Natural killer cell (primary cell): ENCODE measurements at places on chromosomes 1 and 21.

- no peak for DNase-seq
Measured at GRCh38 chr1:106831511-106831910, 225.0 kb upstream of the PRMT6 start.

- no peak for DNase-seq
Measured at GRCh38 chr1:29836651-29837646, 600.6 kb downstream of the PTPRU start.

DNA sequence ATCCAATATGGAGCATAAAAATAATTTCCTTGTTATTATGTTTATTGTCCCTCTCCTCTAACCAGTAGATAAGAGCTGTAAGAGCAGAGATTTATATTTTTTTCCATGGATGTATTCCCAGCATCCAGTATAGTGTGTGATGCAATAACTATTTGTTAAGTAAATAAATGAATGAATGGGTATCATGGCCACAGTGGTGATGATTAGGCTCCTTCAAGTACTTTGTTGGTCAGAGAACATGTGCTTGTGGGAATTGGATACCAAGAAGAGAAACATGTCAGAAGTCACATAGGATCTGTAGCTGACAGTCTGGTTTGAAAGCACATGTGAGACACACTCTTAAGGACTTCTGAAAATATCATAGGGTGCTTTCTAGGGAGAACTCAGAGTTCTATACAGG lies 588.5 kb downstream of the AGBL4 start:
- no peak for DNase-seq

DNA sequence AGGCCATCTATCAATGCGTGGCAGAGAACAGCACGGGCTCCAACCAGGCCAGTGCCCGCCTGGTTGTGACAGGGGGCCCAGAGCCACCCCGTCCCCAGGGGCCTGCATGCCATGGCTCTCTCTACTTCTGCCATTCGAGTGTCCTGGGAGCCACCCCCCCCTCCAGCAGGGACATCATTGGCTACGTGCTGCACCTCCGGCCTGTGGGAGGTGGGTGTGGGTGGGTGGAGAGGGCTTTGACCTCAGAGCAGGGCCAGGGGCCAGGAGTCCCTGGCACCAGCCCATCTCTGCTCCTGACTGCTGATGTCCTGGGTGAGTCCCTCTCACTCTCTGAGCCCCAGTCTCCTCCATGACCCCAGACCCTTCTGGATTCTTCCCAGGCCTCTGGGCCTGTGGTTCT lies 25.3 kb downstream of the SLC27A3 start:
- no peak for DNase-seq

GRCh38 chr1:91854852-91855534 lies 31.0 kb downstream of the TGFBR3 start:
- no peak for DNase-seq

GRCh38 chr1:150876119-150876454 lies 312 bp downstream of the ARNT start:
- DNase-seq, result no peak

DNA sequence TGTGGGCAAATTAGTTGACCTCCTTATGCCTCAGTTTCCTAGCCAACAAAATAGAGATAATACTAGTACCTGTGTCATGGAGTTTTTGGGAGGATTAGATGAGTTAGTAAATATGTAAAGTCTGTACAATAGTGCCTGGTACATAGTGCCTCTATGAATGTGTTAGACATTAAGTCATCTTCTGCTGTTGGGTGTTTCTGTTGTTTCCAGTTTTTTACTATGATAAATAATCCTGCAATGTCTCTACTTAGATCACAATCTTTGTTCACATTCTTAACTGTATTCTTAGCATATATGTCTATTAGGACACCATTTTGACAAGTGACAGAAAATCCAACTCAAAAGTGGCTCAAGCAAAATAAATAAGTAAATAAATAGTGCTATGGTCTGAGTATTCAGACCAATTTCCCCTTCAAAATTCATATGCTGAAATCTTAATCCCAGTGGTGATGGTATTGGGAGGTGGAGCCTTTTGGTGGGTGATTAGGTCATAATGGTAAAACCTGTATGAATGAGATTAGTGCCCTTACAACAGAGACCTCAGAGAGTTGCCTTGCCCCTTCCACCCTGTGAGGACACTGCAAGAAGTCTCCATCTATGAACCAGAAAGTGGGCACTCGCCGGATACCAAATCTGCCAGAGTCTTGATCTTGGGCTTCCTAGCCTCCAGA lies 84.3 kb downstream of the DIRAS3 start:
- no peak for DNase-seq

- DNase-seq, result no peak
Measured at GRCh38 chr1:184753608-184754475, 816 bp downstream of the EDEM3 start.

- DNase-seq, result no peak
Measured at GRCh38 chr1:50959303-50959912, 659 bp downstream of the FAF1 start.

- no peak for DNase-seq
Measured at GRCh38 chr1:209409780-209410179, 173.7 kb upstream of the CAMK1G start.

DNA sequence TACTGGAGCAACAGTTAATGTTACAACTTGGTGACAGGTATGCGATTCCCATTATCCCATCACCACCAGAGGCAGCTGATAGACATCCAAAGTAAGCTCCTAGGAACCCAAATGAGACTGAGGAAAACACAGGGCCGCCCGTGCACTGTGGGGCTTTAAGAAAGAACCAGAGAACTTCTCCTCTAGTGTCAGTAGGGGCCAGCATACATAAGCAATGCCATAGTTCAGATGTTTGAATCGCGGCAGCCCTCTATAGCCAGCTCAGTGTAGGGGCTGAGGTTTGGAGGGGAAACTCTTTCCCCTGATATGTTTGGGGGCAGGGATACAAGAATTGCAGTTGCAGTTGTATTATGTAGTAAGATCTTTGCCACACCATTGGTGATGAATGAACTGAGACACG lies 593.3 kb upstream of the NCAM2 start:
- no peak for DNase-seq

- no peak for DNase-seq
Measured at GRCh38 chr1:179575497-179576314, at the start of gene NPHS2. Gene NPHS2, minus strand, starts transcription at chr1:179575948. Its CDS starts 84 bp downstream, at chr1:179575864.

GRCh38 chr1:167090314-167090942 lies at the start of gene GPA33:
Gene GPA33, minus strand, starts transcription at chr1:167090377. Its CDS starts 90 bp downstream, at chr1:167090287.
- no peak for DNase-seq

GRCh38 chr21:41610042-41610839 lies 102.3 kb upstream of the TMPRSS2 start:
- DNase-seq, result peak; percentile 35

DNA sequence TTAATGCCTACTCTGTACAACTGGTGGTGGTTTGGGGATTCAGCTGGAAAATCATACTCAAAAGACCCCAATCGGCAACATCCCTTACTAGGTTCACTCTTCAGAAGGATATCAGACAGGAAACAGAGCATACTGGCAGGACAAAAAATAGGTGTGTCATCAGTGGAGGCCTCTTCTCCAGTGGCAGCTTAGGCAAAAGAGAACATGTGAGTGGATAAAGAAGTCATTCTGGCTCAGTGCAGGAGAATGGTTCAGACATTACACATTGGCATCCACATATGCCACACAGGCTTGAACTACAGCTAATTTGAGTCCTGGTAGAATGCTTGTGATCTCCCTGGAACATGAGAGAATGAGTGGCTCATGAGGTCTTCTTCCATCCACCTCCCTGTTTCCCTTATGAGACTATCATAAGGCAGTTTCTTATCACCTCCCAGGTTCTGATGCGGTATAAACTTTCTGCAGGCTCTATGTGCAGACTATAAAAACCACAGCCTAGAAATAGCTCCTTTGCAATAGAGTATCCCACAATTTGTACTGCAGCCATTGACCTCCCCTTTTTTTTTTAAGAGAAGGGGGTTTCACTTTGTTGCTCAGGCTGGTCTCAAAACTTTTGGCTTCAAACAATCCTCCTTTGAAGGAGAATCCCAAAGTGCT lies 24.7 kb downstream of the VAMP4 start:
- DNase-seq, result no peak

GRCh38 chr1:206143537-206144172 lies 26.5 kb upstream of the AVPR1B start:
- no peak for DNase-seq

- no peak for DNase-seq
Measured at GRCh38 chr1:163069142-163069541, at the start of gene RGS4. Gene RGS4, plus strand, starts transcription at chr1:163069361. Its CDS starts 124 bp downstream, at chr1:163069485.

DNA sequence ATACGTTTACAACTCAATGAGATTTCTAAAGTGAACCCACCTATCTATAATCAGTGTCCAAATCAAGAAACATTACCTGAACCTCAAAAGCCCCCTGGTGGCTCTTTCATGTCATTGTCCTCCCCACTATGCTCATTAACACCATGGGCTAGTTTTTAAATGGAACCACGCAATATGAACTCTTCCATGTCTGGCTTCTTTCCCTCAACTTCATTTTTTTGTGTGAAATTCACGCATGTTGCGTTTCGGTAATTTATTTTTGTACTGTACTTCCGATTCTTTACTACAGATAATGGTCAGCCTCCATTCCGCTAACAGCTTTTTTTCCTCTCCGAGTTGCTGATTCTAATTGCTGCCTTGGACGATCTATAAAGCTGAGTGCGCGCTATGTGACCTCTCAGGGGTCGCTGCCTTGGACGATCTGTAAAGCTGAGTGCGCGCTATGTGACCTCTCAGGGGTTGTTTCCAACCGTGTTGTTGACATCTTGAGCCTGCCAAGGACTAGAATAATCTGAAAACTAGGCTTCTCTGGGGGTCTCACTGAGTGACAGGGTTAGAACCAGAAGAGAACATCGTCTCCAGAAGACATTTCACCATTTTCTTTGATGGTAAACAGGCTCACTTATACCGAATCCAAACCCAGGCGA lies 1.1 kb upstream of the CACYBP start:
- DNase-seq, result no peak

- DNase-seq, result no peak
Measured at GRCh38 chr1:27435566-27436203, 43.3 kb downstream of the GPR3 start.

GRCh38 chr1:979744-980072 lies 2.2 kb downstream of the PERM1 start:
- no peak for DNase-seq

- DNase-seq, result no peak
Measured at GRCh38 chr1:236065509-236066005, 667 bp upstream of the NID1 start.

DNA sequence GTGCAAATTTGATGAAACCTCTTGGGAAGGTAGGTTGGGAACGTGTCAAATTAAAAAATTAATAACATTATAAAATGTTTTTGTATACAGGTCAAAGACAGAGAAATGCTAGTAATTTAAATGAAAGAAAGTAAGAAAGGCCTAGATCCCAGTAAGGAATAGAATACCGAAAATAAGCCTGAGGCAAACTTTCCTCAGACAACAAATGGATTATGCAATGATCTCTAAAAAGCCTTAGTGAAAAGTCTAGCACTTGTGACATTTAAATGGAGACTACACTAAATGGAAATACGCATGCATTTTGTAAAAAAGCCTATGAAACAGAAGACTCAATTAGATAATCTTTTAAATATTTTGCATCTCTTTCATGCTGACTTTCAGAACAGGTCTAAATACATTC lies 138.5 kb upstream of the ZNHIT6 start:
- DNase-seq, result no peak

GRCh38 chr1:42206164-42206563 lies 41.6 kb upstream of the GUCA2A start:
- DNase-seq, result no peak

GRCh38 chr1:93164816-93165215 lies 15.4 kb downstream of the TMED5 start:
- no peak for DNase-seq

- DNase-seq, result no peak
Measured at GRCh38 chr1:230754796-230755195, 7.6 kb downstream of the CAPN9 start.

DNA sequence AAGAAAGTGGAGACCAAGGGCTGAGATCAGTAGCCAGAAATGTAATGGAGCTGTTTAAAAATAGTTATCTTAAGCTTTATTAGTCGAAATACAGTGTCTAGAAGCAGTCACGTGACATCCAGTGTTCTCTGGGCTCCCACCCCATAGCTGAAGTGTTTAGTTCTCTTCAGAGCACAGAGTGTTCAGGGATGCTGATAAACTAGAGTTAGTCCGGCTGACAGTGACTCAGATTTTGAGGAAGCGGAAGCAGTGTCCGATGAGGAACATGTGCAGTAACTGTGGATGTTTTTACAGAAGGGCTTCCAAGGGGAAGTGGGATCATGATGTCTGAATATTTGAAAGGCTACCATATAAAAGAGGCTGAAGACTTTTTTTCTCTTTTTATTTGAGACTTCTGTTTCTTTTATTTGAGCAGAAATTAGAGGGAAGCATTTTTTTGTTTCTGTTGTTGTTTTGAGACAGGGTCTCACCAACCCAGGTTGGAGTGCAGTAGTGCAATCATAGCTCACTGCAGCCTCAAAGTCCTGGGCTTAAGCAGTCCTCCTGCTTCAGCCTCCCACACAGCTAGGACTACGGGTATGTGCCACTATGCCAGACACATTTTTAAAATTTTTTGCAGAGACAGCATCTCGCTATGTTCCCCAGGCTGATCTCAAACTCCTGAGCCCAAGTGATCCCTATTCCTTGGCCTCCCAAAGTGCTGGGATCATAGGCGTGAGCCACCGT lies 124.2 kb downstream of the GALNT2 start:
- DNase-seq, result no peak

DNA sequence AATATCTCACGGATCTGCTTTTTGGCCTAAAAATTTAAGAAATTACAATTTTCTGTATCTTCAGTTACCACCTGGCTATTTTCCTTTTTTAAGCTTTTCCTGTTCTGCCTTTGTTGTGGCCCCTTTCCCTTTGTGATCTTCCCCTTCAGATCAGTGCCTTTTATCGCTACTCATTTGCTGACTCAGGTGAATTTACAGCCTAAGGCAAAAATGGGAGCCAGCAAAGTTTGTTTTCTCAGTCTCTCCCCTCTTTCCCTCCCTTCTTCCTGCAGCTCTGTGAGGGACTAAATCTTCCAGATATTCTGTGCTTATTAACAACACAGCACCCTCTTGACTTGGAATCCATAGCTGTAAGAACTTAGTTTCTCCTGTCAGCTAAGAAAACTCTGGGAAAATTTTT lies 5.3 kb upstream of the PRRC2C start:
- no peak for DNase-seq

- DNase-seq, result no peak
Measured at GRCh38 chr1:29011775-29012174, 97.4 kb downstream of the EPB41 start.

DNA sequence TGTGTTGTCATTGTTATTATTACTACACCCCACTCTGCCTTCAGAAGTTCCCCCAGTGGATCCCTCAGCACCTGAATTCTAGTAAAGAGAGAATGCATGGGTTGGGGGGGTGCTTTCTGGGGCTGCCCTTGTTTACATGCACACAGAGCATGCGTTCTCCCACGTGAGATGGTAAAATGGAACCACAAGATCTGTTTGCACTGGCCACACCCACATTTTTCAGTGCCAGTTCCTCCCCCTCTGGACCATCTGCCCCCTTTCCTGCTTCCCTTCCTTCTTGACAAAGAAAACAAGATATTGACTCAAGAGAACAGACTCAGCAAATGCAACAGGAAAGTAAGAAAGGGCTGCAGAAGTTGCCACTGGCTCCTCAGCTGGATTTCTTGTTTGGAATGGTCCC lies 8.9 kb downstream of the SLC6A17 start:
- no peak for DNase-seq
